ENCODE measurements at places on chromosomes 3 and 15. TPM values are rescaled to one million over a fixed set of nuclear protein-coding genes. Genes with fewer than 3 reads are reported as not detected.

The PAQR5 gene
- 93.4 TPM for total RNA-seq

The CASR gene
- not detected for total RNA-seq

The SLC24A1 gene
- total RNA-seq: 4.1 TPM

The EPHB1 gene
- 0.06 TPM for total RNA-seq

The ST8SIA2 gene
- total RNA-seq: 0.48 TPM
